ENCODE measurements at places on chromosomes 12 and 14. TPM values are rescaled to one million over a fixed set of nuclear protein-coding genes. Genes with fewer than 3 reads are reported as not detected.

GRCh38 chr12:88182416-88182815 lies 40.3 kb downstream of the TMTC3 start:
- no peak for DNase-seq

Gene HELB
- 2.0 TPM for total RNA-seq

DNA sequence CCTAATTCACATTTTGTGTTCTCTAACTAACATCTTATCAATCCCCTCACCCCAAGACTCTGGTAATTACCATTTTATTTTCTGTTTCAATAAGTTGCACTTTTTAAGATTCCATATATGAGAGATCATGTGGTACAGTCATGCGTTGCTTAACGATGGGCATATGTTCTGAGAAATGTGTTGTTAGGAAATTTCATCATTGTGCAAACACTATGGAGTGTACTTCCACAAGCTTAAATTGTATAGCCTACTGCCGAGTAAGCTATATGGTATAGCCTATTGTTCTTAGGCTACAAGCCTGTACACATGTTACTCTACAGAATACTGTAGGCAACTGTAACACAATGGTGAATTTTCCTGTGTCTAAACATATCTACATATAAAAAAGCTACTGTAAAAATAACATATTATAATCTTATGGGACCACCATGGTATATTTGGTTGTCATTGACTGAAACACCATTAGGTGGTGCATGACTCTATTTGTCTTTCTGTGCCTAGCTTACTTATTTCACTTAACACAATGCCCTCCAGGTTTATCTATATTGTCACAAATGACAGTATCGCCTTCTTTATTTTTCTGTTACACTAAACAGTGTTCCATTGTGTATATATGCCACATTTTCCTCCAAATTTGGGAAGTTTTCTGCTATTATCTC lies 473.4 kb upstream of the LMO3 start:
- no peak for DNase-seq

GRCh38 chr14:56666294-56666693 lies 86.7 kb downstream of the TMEM260 start:
- no peak for DNase-seq

Gene METTL25
- 4.7 TPM for total RNA-seq

DNA sequence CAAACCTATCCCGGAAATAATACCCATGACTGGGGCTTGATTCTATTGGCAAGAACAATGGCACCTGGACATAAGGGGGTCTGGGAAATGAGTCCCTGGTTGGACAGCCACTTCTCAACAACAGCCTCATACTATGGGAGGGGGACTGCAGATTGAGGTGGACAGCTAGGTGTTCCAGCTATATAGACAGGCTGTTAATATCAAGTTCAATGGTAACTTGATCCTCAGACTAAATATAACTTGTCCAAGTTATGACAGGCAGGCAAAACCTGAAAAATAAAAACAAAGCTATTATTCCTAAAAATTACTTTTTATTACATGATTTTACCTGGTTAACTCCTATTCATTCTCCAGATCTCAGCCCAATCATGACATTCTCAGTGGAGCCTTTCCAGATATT lies 267.3 kb downstream of the TTC8 start:
- no peak for DNase-seq

- no peak for DNase-seq
Observed at GRCh38 chr12:80219345-80219744, 120.0 kb downstream of the OTOGL start.

GRCh38 chr12:123971770-123972456 lies 718 bp downstream of the CCDC92 start:
- no peak for DNase-seq

DNA sequence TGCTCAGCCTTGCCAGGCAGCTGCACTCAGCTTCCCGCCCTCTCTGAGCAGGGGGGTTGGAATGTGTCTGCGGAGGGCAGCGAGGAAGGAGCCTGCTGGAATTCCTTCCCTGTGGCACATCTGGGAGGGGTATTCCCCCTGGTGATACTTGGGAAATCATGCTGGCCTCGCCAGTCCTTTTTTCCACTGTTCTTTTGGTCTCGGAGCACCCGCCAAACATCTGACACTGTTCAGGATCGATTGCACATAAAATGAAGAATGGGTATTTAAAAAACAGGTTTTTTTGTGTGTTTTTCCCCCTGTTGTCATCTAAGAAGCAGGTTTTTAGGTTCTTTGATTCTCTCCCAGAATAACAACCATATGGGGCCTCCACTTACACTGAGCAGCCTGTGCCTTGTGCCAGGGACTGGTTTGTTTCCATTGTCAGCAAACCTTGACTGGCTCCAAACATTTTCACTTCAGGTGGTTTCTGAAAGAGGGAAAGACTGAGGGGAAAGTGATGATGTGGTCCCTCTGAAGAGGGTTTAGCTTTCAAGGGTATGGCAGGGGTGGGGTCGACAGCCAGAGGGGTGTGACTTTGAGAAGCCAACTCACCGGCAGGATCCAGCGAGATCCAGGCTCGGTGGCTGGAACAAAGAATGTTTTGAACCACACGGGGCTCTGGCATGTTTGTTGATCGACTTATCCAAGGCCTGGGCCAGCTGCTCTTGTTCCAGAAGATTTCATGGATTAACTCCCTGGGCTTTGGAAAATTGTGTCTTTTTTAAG lies 215.1 kb downstream of the CACNA1C start:
- DNase-seq: no peak

DNA sequence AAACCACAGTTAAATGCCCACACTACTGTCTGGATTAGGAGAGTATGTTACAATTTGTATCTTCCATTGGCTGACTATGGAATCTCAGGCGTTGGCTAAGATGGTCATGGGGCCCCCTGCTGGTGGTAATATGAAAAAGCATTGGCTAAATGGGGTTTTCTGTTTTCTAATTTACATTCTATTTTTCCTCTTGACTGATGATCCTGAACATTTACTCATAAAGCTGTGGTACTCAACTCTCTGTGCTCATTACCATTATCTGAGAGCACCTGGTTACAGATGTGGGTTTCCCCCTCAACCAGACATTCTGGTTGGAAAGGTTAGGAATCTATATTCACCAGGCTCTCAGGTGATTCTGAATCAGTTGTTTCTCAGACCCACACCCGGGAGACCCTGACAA lies 64.8 kb downstream of the WSCD2 start:
- peak; percentile 1 for DNase-seq

- DNase-seq: no peak
Observed at GRCh38 chr12:43159506-43159905, 392.5 kb downstream of the ADAMTS20 start.

DNA sequence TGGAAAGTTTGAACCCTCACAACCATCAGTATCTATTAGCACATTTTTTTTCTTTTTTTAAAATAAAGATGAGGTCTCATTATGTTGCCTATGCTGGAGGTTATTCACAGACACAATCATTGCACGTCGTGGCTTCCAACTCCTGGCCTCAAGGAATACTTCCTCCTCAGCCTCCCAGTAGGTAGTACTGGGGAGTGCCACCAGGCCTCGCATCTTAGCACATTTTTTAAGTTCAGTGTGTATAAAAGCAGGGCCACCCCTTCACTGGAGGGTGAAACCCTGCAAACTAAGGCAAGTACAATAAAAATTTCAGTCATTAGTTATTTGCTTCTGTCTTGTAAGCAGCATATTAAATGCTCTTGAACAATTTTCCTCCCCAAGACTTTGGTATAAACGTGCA lies 114.2 kb upstream of the SINHCAF start:
- DNase-seq: no peak

Gene FGF6
- total RNA-seq: not detected

GRCh38 chr12:76864791-76865400 lies 13.9 kb downstream of the CSRP2 start:
- no peak for DNase-seq

DNA sequence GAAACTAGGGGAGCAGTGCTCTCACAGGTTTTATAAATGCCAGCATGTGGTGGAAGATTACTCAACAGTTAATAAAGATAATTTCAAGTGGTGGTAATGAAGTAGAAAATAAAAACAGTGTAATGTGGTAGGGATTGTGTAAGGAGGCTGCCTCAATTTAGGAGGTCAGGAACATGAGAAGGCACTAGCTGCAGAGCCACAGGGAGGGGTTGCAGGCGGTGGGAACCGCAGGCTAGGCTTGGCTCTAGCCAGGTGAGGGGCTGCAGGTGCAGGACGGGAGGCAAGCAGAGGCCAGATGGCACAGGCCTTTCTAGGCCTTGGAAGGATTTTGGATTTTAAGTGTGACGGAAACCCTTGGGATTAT lies 768 bp downstream of the METTL25 start:
- no peak for DNase-seq

Gene TAS2R9
- not detected for total RNA-seq

- DNase-seq: no peak
Observed at GRCh38 chr14:22854963-22855724, 16.4 kb upstream of the LRP10 start.

Gene CSRP2
- total RNA-seq: 67.1 TPM

DNA sequence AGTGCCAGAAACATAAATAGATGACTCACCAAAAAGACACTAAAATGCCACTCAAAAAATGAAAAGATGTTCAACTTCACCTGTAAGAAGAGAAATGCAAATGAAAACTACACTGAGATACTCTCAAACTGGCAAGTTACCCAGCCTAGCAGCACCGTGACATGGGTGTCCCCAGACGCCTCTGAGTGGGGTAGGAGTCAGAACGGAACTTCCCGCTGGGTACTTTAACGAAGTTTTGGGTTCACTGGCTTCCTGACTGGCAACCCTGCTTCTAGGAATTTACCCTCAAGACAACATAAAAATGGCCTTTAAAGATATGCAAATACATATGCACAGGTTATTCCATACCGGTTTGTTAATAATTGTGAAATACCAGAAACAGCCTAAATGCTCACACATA lies 52.6 kb downstream of the RIMBP2 start:
- no peak for DNase-seq

Gene GYS2
- not detected for total RNA-seq

- no peak for DNase-seq
Observed at GRCh38 chr12:29152223-29152868, 3.3 kb downstream of the FAR2 start.

GRCh38 chr14:72921396-72921795 lies 4.9 kb upstream of the DCAF4 start:
- DNase-seq: no peak

DNA sequence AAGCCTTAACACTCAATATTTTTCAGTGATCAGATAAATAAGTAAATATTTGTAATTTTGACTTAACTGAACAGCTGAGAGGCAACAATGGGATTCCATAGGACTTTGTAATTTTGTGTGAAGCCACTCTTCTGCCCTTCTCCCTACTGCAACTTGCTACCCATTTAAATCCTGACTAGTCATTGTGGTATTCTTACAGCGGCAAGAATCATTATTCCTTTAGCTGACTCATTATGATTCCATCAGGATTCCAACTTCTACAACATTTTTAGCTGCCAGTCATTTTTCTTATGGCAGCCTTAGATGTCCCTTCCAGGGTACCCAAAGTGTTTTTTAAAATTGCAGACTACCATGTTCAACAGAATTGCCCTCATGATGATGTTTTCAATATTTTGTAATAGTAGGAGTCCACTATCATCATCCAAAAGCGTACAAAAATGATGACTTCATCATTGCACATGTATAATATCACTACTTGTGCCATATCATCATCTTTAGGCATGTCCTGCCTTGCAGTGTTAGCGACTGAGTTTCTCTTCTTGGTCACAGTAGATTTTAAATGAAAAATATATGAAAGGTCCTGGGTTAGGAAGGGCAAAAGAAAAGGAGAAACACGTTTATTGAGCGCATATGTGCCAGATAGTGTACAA lies 5.1 kb upstream of the MAGOHB start:
- DNase-seq: peak; percentile 40

GRCh38 chr14:50647753-50648152 lies 20.4 kb downstream of the SAV1 start:
- no peak for DNase-seq

DNA sequence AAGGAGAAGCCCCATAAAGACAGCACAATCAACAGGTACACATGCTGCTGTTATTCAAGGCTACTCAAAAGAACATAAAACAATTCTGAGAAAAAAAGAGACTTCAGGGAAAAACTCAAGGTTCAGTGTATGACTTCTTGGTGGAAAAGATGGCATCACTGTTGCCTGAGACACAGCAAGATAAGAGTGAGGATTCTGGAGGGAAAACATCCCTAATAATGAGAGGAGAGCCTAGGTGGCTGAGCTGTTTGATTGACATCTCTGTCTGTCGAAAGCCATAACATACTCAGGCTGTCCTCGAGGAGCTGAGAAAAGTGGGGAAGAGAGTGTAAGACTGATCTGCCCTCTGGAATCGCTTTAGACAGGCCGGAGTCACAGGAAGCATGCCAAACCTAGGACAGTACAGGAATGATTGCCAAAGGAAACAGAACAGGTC lies 193.4 kb upstream of the AMIGO2 start:
- no peak for DNase-seq

Gene WDHD1
- 19.6 TPM for total RNA-seq

GRCh38 chr14:68363843-68364767 lies 428.8 kb downstream of the ZFP36L1 start:
- no peak for DNase-seq
